ENCODE measurements at places on chromosomes 6 and 20.

GRCh38 chr6:2162079-2162445 is 83.3 kb downstream of the GMDS start:
- no peak for DNase-seq

DNA sequence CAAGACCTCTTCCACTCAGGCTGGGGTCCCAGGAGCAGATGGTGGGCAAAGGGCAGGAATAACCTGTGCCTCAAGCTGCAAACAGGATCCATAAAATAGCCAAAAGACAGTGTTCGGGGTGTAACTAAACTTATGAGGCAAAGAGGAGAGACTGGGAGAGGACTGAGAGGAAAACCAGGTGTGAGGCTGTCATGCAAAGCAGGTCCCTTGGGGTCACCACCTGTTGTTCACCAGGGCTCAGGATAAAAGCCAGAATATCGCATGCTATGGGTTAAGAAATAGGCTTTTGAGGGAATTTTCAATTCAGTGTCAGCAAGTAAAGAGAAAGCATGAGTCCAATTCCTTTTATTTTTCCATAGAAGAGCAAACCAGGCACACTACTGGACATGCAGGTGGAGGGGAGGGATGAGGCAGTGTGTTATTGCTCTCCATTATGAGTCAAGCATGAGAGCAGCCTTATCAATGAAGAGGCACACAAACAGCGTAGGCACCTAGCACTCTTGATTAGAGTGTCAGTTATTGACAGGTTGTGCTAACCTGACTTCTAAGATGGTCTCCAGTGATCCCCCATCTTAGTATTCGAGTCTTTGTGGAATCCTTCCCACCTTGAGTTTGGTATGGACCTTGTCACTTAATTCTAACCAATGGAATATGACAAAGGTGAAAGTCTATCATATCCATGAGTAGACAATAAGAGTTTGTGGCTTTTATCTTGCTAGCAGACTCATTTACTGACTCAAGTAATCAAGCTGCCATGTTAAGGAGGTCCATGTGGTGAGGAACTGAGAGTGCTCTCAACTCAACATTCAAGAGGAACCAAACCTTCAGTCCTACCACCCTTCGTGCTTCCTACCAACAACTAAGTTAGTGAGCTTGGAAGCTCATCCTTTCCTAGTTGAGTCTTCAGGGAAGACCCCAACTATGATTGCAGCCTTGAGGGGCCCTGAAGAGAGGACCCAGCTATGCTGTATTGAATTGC is 18.8 kb downstream of the HLA-E start:
- DNase-seq, result peak; percentile 33

GRCh38 chr20:17580895-17581294 is 11.0 kb downstream of the DSTN start:
- no peak for DNase-seq

DNA sequence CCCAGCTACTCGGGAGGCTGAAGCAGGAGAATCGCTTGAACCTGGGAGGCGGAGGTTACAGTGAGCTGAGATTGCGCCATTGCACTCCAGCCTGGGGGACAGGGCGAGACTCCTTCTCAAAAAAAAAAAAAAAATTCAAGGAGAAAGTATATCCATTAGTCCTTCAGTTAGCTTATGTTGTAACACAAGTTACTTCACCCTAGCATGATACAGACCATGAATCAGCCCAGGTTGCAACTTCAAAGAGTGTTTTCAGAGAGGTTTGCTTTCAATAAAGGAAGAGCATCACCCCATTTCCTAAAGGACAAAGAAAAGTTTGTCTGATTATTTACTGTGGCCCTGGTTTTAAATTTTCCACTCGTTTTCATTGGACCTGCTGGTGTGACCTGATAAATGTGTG is 73.0 kb downstream of the SERAC1 start:
- DNase-seq, result no peak

- DNase-seq, result peak; percentile 39
Observed at GRCh38 chr6:14758421-14759081, 487.3 kb upstream of the JARID2 start.

GRCh38 chr6:157864185-157864761 is 41.2 kb downstream of the SNX9 start:
- no peak for DNase-seq

- no peak for DNase-seq
Observed at GRCh38 chr6:5536644-5537043, 275.3 kb downstream of the FARS2 start.

DNA sequence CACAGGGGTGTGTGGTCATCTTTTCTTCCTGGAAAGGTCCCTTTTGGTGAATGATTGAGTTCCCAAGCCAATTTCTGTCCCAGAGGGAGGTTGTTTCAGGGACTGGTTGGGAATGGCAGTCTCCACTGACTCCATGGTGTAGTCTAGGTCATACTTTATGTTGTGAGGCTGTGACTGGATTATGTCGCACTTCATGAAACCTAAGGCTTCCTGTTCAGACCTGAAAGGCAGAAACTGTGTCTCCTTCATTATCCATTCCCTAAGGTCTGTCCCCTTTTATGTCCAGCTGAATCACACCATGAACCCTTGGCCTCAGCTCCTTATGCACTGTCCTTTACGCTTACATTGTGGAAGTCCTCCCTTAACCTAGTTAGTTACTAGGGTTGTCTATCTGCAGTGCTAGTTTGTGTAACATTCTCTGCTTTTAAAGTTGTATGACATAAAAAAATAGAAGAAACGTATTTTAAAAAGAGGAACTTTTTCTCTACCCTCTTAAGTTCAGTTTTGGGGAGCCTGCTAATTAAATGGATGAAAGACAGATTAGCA is 191.3 kb downstream of the JARID2 start:
- DNase-seq, result no peak

- DNase-seq, result peak; percentile 71
Observed at GRCh38 chr20:35226884-35227681, 593 bp downstream of the MMP24 start.

- no peak for DNase-seq
Observed at GRCh38 chr6:19753826-19754225, 83.3 kb upstream of the ID4 start.

DNA sequence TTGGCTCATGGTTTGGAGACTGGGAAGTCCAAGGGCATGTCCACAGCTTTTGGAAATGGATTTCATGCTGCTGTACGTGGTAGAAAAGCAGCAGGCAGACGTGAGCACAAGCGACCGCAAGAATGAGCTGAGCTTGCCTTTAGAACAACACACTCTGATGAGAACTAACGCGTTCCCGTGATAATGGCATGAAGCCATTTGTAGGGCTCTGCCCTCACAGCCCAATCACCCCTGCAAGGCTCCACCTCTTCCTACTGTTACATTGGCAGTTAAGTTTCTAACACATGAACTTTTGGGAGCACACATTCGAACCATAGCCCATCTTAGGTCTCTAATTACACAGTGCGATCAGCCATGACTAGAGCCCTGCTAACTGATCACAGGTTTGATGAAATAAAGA is 107.5 kb upstream of the TMEM170B start:
- no peak for DNase-seq
